Sigmoid colon (tissue), 7 donors: ENCODE measurements at places on chromosomes 13 and 19. TPM values are rescaled to one million over a fixed set of nuclear protein-coding genes. Genes with fewer than 3 reads are reported as not detected.

- DNase-seq: no peak
These were observed 390.9 kb upstream of the SGCG start for GRCh38 chr13:22789916-22790315.

DNA sequence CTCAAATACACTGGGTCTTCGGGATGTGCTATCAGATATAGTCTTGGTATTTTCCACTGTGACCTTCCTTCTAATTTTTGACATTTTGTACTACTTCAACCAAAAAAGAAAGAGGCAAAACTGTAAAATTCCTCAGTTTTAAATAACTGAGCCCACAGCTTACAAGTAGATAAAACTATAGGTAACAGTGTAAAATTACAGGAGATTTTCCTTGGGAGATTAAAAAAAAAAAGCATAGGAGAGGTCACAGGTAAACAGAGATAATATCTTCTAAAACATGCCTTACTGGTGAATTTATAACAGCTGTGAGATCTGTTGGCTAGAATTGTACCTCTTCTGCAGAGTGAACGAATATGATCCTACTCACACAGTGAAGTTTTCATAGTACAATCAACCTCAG is 7.1 kb downstream of the ZC3H13 start:
- DNase-seq: no peak

NR2F6 gene
- total RNA-seq: 32.1 TPM

CYP4F2 gene
- total RNA-seq: not detected

- peak; percentile 95 for DNase-seq
These were observed 1.1 kb downstream of the TSSK6 start for GRCh38 chr19:19514215-19514657.

DNA sequence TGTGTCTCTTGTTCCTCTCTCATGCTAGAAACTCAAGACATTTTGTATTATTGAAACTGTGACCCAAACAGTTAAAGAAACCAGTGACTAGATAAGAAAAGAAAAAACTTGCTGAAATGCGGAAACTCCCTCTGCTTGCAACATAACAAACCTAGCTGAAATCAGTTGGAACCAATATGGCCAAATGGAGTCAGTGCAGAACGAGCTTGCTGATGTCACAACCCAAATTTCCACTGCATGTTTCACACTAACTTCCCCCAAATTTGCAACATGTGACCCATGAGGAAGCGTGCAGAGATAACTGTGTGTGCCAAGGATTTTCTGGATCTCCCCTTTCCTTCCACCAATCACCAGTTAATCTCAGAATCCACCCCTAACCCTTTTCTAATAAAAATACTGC is 208.0 kb downstream of the DLEU7 start:
- DNase-seq: peak; percentile 69

- peak; percentile 94 for DNase-seq
These were observed 318.2 kb downstream of the MYO16 start for GRCh38 chr13:108947551-108948030.

DPP9 gene
- total RNA-seq: 90.6 TPM

GRCh38 chr19:16893686-16893989 is 4.8 kb downstream of the F2RL3 start:
- no peak for DNase-seq

- DNase-seq: no peak
These were observed 426.1 kb upstream of the KLF12 start for GRCh38 chr13:74560325-74560724.

DNA sequence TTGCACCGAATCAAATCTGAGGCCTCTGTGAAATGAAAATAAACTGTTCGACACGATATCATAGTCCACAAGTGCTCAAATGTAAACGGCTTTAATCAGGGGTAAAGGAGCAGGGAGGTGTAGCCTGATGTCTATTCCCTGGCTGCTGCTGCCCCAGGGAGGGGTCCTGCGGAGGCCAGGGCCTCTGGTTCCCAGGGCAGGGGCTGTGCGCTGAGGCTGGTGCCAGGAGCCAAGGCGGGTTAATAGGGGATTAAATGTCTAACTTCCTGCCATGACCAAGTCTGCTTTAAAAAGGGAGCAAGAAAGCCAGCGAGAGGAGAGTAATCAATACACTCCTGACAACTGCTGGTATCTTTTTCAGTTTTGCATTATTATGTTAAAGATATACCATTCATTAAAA is 59.4 kb downstream of the ZNF536 start:
- no peak for DNase-seq

DNA sequence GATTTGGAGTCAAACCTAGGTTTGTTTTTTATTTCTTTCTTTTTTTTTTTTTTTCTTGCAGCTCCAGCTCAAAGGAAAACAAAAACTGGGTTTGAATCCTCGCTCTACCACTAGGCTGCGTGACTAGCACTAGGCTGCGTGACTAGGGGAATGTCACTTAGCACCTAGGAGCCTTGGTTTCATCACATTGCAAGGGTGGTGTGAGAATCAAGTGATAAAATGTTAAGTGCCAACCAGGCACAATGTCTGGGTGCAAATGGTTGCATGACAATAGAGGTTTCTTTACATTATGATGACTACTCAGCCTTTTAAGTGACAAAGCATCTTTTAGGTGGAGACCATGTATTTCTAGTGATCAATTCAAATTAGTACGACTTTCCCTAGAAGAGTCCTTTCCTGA is 27.9 kb downstream of the RCBTB2 start:
- no peak for DNase-seq

- DNase-seq: no peak
These were observed 44.5 kb downstream of the RUBCNL start for GRCh38 chr13:46342538-46342937.

PALM gene
- total RNA-seq: 40.3 TPM

- no peak for DNase-seq
These were observed 140.5 kb downstream of the SLC7A1 start for GRCh38 chr13:29454931-29455481.

GPR12 gene
- not detected for total RNA-seq

DNA sequence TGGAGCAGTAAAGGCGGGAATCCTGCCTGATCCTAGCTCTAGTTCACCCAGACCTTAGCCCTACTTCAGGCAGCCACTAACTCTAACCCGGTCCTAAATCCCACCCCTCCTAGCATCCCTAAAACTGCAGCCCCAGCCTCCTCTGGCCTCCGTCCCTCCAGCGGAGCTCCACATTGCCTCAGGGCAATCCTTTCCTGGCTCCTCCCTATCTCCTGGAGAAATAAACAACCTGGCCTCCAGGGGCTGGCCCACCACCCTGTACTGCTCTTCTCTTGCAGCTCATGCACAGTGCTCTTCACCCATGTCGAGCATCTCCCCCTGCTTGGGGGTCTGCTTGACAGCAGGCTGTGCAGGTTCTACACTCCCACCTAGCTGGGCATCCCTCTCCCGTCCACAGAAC is 6.7 kb downstream of the POU2F2 start:
- no peak for DNase-seq

SBNO2 gene
- total RNA-seq: 91.9 TPM

- no peak for DNase-seq
These were observed 3.8 kb downstream of the HSPBP1 start for GRCh38 chr19:55275851-55276719.

DNA sequence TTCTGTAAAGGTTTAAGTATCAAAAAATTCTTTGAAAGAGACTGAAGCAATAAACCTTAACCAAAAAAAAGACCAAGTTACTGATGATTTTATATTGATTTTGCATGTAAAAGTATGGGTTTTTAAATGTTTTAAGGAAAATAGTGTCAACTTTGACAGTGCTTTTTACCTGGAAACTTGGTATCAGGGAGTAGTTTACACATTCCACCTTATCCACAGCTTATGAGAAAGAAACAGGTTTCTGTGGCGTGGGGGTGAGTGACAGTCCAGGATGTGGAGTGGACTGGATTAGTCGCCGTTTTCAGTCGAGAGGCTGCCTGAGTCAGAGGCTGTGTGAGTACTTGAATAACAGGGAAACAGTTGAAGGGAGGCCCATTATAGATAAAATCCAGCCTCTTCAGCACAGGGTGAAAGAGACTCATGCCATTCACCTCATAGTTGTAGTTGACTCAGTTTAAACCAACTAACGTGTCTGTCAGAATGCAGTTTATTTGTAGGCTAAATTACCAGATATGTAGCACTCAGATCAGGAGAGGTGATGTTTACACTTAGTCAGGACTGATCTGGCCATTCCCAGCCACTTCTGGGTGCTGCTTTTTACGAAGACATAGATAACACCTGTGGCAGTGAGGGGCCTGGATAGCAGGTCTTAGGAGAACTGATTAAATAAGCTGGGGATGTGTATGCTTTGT is 595 bp upstream of the GPR183 start:
- no peak for DNase-seq

ZNF345 gene
- 4.6 TPM for total RNA-seq

KRTDAP gene
- not detected for total RNA-seq

- peak; percentile 95 for DNase-seq
These were observed 9.1 kb downstream of the LYL1 start for GRCh38 chr19:13093407-13094105.

- no peak for DNase-seq
These were observed 55.7 kb downstream of the DACH1 start for GRCh38 chr13:71811344-71811743.

GRCh38 chr19:42465827-42466280 is 23.1 kb upstream of the CXCL17 start:
- DNase-seq: no peak

DNA sequence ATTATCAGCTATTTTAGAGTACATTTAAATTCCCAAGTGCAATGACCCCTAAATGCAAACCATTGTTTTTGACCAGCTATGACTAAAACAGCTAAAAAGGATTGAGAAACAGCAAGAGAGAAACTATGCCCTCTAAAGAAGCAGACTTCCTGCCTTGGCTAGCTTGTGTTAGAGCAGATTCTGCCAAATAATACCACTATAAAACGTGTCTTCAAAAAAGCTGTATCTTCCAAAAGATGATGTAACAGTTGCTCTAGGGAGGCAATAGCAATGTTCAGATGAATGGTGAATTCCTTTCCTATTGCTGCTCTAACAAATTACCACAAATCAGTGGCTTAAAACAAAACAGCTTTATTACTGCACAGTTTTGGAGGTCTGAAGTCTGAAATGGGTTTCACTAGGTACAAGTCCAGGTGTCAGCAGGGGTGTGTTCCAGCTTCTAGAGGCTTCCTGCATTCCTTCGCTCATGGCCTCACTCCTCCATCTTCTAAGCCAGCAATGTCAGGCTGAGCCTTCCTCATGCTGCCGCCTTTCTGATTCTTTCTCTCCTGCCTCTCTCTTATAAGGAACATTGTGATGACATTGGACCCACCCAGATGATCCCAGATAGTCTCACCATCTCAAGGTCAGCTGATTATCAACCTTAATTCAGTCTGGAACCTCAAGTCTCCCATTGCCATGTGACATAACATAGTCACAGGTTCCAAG is 84.5 kb downstream of the LRRC63 start:
- DNase-seq: no peak

- DNase-seq: no peak
These were observed 4.0 kb upstream of the FLT3LG start for GRCh38 chr19:49469828-49470614.

- DNase-seq: no peak
These were observed 4.1 kb downstream of the CCDC70 start for GRCh38 chr13:51865838-51866237.

- no peak for DNase-seq
These were observed 102.1 kb downstream of the IRS2 start for GRCh38 chr13:109684084-109684823.

DNA sequence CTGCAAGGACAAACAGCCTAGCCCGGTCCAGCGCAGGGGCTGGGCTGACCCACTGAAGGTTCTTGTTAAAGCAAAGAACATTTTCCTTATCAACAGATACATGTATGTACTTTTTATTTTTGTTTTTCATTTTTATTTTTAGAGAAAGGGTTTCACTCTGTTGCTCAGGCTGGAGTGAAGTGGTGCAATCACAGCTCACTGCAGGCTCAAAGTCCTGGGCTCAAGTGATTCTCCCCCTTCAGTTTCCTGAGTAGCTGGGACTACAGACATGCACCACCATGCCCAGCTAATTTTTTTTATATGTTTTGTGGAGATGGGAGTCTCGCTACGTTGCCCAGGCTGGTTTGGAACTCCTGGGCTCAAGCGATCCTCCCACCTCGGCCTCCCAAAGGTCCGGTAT is 47.9 kb downstream of the CEBPG start:
- DNase-seq: no peak

- no peak for DNase-seq
These were observed 38.9 kb upstream of the KATNAL1 start for GRCh38 chr13:30346153-30346788.

ZNF541 gene
- total RNA-seq: not detected
